Right renal cortex interstitium (tissue), 3 donors: ENCODE measurements at places on chromosomes 3 and 15. TPM values are rescaled to one million over a fixed set of nuclear protein-coding genes. Genes with fewer than 3 reads are reported as not detected.

DNA sequence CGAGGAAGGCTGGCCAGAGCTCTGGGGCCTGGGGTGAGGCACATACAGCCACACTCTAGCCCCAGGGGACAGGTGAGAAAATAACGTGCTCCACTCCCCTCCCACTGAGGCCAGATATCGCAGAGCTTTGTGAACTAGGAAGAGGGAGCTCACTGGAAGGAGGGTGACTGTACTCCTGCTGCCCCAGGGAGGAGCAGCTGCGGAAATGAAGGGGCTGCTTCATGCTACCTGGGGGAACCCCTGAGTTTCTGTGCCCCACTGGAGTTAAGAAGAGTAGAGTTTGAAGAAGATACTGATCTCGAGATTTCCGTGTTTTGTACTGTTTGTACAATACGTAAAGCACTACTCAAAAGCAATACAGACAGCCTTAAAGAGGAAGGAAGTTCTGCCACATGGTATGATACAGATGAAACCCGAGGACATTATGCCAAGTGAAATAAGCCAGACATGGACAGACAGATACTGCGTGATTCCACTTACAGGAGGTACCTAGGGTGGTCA lies 44.6 kb downstream of the CMTM6 start:
- DNase-seq = no peak

GRCh38 chr3:77686560-77686959 lies 646.7 kb downstream of the ROBO2 start:
- DNase-seq = no peak

- no peak for DNase-seq
Measured at GRCh38 chr3:15681668-15682067, 80.1 kb downstream of the BTD start.

GRCh38 chr15:94286583-94286982 lies 55.2 kb downstream of the MCTP2 start:
- DNase-seq = no peak

DNA sequence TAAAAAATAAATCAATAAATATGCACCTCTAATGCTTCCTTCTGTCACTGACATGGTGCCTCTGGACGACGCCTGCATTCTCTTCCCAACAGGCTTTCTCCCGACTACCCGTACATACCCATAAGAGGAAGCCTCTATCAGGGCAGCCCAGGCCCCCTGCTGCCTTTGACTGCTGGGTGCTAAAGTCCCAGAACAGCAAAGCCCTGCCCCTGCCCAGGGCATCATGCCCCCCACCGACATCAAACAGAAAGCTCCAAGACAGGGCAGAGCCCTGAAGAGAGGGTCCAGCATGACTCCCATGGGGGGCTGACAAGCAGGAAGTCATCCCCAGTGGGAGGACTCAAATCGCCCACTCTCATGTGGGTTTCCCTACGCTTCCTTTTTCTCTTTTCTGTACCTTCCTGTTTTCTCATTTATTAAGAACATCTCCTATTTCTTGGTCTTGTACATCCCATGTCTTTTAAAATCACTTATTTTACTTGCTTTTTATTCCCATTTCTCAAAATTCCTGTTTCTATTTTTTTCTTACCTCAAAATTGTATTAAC lies 23.4 kb downstream of the XPC start:
- DNase-seq = no peak

- no peak for DNase-seq
Measured at GRCh38 chr15:90836296-90836871, 32.0 kb upstream of the FURIN start.

The ROPN1B gene
- 0.43 TPM for polyA plus RNA-seq

- DNase-seq = no peak
Measured at GRCh38 chr3:102240720-102241119, 194.1 kb upstream of the ZPLD1 start.

The MNS1 gene
- 39.5 TPM for polyA plus RNA-seq

The IGF1R gene
- 41.7 TPM for polyA plus RNA-seq

The PLCB2 gene
- polyA plus RNA-seq = 8.7 TPM

GRCh38 chr3:170154084-170154483 lies 27.4 kb downstream of the PHC3 start:
- no peak for DNase-seq

- DNase-seq = no peak
Measured at GRCh38 chr3:176395240-176395639, 802.0 kb downstream of the TBL1XR1 start.

The QRICH1 gene
- polyA plus RNA-seq = 89.5 TPM

DNA sequence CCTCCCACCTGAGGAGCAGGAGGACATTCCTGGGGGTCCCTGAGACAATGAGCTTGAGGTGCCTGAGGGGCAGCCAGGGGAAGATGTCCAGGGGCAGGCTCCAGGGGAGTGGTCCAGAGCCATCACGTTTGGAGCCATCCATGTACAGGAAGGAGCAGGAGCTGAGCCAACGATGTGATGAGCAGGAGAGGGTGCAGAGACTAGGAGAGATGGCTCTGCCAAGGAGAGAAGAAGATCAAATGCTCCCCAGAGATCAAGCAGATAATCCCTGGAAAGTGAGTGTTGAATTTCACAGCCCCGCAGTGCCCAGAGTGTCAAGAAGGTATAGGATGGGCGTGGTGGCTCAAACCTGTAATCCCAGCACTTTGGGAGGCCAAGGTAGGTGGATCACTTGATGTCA lies 97.8 kb upstream of the HERC1 start:
- DNase-seq = no peak

The WNT7A gene
- not detected for polyA plus RNA-seq

- DNase-seq = no peak
Measured at GRCh38 chr15:58724466-58724865, 25.0 kb downstream of the ADAM10 start.
